ENCODE measurements at places on chromosomes 6 and 20. TPM values are rescaled to one million over a fixed set of nuclear protein-coding genes. Genes with fewer than 3 reads are reported as not detected.

The NT5E gene
- 0.80 TPM for total RNA-seq

The SEMG1 gene
- not detected for total RNA-seq

The ADGRG6 gene
- total RNA-seq = 8.7 TPM

The CLVS2 gene
- 0.04 TPM for total RNA-seq

The CYB5R4 gene
- 5.2 TPM for total RNA-seq

The RSPH9 gene
- 2.9 TPM for total RNA-seq

DNA sequence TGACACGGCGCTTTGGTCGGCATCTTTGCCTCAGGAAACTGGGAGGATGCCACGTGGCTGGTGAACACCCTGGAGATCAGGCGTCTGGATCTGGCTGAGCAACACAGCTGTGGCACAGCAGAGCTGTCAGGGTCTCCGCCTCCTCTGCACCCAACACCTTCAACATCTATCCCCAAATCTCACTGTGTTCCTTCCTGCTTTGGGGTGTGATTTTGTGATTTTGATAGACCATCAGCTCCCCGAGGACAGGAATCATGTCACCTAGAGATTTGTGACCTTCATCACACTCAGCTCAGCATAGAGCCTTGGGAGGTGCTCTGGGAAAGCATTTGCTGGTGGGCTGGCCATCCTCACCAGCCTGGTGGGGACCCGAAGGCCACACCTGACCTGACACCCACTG is 203.7 kb upstream of the FOXQ1 start:
- no peak for DNase-seq

DNA sequence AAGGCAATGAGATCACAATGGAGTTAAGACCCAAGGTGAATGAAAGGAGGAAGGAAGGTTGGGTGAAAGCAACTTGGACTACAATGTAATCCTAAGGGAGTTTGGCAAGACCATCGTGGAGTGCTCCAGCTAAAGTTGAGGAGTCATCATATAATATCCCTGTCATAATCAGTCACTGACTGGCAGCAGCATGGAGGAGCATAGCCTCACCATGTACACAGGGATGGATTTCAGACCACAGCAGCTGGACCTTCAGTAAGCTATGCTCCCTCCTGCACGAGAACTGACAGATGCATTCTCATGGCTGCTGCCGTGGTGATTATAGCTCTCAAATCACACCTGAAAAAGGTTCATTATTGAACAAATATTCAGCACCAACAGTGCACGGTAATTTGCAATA is 43.0 kb downstream of the GOPC start:
- no peak for DNase-seq

DNA sequence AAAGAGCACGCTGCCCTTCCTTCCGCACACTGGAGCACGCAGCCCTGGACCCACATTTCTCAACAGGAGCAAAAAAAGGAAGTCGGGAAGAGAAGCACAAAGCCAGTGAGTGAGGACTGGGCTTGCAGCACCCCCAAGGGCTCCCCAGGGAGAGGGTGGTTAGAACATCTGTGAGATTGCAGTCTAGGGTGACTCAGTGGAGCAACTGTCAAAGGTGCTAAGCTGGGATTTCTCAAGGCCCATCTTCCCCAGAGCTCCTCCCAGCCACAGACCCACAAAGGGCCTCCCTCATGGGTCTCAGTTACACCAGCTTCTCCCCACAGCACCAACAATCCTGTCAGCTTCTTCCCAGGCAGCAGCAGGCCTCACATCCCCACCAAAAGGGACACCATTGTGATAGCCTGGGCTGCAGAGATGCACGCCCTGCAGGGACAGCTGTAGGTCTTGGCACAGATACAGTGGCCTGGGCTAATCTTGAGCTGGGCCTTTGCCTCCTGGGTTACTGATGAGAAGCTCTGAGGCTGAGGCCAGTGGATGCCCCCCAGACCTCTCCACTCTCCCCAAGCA is 39.6 kb upstream of the CD93 start:
- DNase-seq = peak; percentile 88

- peak; percentile 30 for DNase-seq
Measured at GRCh38 chr20:62846166-62846890, 15.3 kb downstream of the TCFL5 start.

- DNase-seq = no peak
Measured at GRCh38 chr6:164533045-164533362, 776.4 kb downstream of the C6orf118 start.

DNA sequence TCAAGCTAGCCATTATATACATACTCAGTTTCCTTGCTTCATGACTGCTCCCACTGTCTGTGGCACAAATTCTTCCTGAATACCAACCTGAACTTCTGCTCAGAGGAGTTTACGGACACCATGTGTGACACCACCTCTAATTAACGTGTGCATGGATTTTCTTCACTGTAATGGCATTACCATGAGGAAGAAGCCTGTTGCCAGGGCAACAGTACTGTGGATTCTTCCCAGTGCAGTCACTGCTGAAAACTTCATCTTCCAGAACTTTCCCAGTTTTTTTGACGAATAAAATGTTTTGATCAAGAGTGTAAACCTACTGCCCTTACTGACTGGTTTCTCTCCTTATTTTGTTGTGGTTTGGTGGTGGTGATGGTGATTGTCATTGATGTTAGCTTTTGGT is 444.3 kb upstream of the NRSN1 start:
- DNase-seq = no peak

DNA sequence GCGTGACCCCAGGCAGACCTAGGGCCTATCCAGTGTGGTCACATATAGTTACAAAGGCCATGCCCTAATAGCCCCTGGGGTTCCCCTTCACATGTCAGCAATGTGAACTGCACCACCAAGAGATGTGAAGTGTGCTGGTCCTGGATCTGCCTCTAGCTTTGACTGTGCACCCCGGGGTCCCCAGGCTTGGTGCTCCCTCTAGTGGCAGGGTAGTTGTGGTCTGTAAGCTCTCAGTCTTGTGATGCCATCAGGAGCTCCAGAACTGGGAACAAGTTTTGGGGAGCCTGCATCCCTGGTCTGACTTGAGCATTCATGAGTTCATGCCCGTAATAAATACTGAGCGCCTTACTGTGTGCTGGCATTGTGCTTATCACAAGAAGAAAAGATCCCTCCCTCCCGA is 143.4 kb downstream of the DHX35 start:
- DNase-seq = no peak

- no peak for DNase-seq
Measured at GRCh38 chr6:14765106-14765505, 480.8 kb upstream of the JARID2 start.

DNA sequence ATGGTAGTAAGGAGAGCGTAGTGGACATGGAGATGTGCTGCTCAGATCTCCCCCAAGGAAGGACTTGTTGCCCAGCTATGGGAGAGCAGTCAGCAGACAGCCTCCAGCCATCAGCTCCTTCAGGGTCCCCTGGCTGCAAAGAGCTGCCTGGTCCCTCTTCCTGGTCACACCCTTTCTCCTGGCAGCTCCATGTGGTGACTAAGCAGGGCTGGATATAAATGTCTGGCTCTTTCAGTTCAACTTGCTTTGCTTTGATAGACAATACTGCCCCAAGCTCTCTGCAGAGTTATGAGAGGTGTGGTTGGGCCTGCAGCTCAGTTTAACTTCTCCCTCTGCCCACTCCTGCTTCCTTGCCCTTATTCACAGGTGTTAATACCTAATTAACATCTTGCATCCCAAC is 64.1 kb upstream of the DDR1 start:
- DNase-seq = peak; percentile 67

Data from cardiac muscle cell (in vitro differentiated cells and primary cell).